Osteoblast (primary cell): ENCODE measurements at places on chromosomes 7 and 10.

- peak; percentile 54 for DNase-seq
These were observed 25.9 kb downstream of the TRIM8 start for GRCh38 chr10:102670065-102670670.

DNA sequence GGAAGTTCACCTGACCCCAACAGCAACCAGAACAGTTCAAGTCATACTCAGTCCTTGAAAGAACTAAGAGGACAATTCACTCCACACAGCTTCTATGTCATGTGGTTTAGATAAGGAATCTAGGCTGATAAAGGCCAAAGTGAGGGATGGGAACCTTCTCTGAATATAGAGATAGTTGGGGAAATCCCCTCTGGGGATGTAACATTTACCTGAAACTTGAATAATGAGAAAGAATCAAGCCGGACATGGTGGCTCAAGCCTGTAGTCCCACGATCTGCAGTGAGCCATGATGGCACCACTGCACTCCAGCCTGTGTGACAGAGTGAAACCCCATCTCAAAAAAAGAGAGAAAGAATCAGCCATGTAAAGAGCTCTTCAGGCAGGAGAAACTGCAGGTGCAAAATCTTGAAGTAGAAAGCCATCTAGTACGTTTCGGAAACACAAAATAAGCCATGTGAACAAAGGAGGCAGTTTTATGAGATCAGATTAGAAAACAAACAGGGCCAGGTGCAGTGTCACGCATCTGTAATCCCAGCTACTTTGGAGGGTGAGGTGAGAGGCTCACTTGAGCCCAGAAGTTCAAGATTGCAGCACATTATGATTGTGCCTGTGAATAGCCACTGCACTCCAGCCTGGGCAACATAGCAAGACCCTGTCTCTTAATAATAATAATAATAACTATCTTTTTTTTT, 4.5 kb upstream of the DNMBP start:
- DNase-seq, result no peak

- DNase-seq, result no peak
These were observed 182.1 kb downstream of the AUTS2 start for GRCh38 chr7:69780379-69780778.

GRCh38 chr7:55192723-55193122, 172.4 kb upstream of the LANCL2 start:
- peak; percentile 87 for DNase-seq

- peak; percentile 93 for DNase-seq
These were observed at the start of gene TNPO3 for GRCh38 chr7:129054438-129055293. TNPO3 (minus strand) TSS chr7:129055111; CDS start chr7:129054770, 341 bp downstream.

GRCh38 chr10:103153302-103154197, 39.5 kb downstream of the NT5C2 start:
- DNase-seq, result no peak

DNA sequence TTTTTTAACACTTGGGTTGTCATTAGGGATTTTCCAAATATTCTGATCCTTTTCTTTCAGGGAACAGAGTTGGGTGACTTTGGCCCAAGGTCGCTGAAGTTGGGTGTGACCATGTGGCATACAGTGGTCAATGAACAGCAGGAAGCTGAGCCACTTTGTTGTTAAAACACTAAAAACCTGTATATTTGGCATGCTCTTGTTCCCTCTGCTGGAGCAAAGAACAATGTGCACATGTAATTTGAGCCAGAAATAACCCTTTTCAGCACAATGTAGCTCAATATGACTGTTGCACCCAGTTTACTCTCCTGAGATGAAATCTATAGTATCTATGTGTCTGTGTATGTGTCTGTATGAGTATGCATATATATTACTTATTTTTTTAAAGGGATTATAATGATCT, 74.9 kb downstream of the ADCYAP1R1 start:
- no peak for DNase-seq

- no peak for DNase-seq
These were observed 217.0 kb upstream of the PODXL start for GRCh38 chr7:131773413-131773812.

DNA sequence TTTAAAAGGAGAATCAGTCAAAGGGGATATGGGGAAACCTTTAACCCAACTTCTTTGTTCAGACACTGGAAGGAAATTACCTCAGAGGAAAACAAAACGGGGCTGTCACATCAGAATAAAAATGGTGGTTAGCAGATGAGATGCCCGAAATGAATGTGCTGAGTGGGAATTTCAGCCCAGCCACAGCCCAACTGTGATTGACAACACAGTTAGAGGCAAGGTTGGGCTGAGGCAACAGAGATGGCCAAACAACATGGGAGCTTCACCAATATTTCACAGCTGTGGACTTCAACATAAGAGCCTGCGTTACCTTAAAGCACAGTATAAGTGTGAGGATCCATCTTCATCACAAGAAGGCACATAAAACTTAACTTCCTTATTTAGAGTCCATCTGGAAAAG, 133.5 kb upstream of the PTPRZ1 start:
- DNase-seq, result no peak
